Cortex of kidney (tissue), 1 donor: ENCODE measurements at places on chromosomes 4 and X.

DNA sequence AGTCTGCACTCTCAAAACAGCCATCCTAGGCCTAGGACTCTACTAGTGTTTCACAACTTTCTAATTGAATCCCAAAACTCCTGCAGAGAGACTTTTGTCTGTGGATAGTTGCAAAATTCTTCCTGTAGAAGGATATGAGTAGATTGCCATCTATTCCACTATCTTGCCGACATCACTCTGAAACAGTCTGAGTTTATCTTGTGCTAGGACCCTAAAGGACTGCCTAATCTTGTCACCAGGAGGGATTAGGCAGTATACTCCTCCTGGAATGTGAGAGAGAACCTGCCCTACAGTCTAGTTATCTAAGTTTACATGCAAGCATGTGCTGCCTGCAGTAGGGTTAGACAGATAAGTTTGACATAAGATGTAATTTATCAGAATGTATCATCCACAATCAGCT is 1646.6 kb upstream of the PCDH7 start:
- no peak for DNase-seq

- DNase-seq: no peak
Measured at GRCh38 chr4:53541577-53542206, 49.6 kb downstream of the LNX1 start.

DNA sequence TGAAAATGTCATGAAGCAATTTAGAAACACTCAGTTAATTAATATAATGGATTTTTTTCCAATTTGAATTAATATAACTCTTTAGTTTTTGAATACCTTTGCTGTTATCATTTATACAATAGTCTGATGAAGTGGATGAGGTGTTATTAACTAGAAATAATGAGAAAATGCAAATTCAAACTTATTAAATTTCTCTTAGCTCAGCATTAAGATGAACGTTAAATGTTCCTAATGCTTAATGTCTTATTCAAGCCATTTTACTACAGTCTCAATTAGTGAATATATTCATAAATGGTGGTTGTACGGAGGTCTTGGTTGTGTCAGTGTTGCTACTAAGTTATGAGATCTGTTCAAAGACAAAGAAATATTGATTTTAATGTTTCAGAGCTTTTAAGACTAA is 186.3 kb downstream of the DTHD1 start:
- DNase-seq: no peak

- no peak for DNase-seq
Measured at GRCh38 chr4:143358923-143359643, 22.4 kb downstream of the GAB1 start.

DNA sequence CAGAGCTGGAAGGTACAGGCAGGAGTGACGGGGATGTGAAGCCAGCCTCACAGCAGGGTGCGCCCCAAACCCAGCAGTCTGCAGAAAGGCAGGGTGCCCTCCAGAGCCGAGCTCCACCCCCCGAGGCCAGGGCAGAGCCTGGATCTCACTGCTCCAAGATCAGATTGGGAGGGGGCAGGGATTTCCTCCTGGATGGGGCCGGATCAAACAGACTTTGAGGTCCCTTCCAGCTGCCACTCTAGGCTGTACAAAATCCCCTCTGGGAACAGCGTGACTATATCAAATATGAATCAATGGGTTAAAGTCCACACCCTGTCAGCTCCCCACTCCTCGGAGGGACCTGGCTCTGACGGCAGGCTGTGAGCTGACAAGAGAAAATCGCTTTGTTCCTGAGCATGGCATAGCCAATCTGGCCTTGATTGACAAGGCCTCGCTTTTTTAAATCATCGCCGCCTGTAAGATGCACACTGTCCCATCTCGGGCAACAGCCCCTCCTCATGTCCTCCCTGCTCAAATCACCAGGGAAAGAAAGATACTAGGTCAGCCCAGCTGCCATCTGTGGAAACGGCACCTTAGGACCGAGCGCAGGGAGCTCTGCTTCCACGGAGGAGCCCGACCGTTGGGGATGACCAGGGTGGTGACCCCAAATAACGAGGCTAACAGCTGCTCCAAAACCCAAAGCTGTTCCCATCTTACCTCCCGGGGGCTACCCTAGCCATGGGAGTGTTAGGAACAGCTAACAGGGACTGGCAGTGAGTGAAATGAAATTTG is 39.9 kb downstream of the PSAPL1 start:
- no peak for DNase-seq

DNA sequence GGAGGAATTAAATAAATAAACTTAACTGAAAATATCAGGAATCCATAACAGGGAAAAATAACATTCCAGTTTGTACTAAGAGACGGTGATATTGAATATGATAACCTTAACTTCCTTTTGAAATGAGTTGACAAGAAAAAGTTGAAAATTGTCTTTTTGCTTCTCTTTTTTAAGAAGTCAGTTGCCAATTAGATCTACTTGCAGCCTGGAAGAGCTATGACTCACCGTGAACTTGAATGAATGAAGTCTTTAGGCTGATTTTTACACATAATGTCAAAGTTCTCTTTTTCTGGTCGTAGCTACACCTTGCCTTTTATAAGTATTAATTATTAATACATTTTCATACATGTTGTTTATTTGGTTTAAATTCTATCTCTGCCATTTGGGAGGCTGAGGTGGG is 94.4 kb upstream of the HPGD start:
- DNase-seq: no peak

DNA sequence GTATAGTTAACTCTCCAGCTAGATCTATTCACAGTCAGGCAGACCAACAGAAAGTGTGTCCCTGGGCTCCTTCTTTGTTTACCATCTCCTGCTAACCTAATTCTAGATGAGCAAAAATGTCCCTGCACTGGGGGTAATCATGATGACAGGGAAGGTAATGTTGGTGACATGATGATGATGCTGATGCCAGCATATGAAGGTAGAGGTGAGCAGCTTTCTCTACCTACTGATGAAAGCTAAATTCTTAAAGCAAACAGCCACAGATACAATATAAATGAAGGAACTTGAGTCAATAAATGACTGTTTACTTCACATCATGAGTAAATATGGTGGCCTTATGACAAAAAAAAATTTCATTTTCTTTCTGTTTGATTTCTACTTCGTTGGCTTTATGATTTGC is 78.5 kb downstream of the NKX6-1 start:
- no peak for DNase-seq

DNA sequence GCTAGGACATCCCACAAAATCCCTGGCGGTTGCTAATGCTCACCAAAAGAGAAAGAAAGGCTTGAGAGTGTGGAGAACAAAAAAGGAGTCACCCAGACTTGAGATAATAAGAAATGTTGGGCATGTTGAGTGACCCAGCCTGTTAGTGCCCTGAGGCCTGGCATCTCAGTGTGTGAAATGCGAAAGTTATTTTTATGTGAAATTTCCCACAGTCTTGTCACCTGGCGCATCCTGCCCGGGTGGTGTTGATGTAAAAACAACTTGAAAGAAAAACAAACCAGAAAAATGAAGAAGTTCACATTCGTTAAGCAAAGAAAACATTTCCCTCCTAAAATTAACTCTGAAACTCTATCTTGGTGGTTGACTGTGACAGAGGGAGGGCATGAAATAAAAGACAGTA is 495.2 kb downstream of the MID1IP1 start:
- DNase-seq: no peak
